ENCODE measurements at places on chromosomes 2 and 18. TPM values are rescaled to one million over a fixed set of nuclear protein-coding genes. Genes with fewer than 3 reads are reported as not detected.

Gene GPAT2
- polyA plus RNA-seq, result 2.5 TPM

Gene RBBP8
- polyA plus RNA-seq, result 13.5 TPM

Gene MAP2
- polyA plus RNA-seq, result 5.7 TPM

Gene ALPI
- polyA plus RNA-seq, result 0.03 TPM

Gene NAT8
- not detected for polyA plus RNA-seq

Gene IL18R1
- polyA plus RNA-seq, result 5.9 TPM

Gene POTEE
- polyA plus RNA-seq, result not detected

Gene DCC
- not detected for polyA plus RNA-seq
